ENCODE measurements at places on chromosomes 12 and 14.

DNA sequence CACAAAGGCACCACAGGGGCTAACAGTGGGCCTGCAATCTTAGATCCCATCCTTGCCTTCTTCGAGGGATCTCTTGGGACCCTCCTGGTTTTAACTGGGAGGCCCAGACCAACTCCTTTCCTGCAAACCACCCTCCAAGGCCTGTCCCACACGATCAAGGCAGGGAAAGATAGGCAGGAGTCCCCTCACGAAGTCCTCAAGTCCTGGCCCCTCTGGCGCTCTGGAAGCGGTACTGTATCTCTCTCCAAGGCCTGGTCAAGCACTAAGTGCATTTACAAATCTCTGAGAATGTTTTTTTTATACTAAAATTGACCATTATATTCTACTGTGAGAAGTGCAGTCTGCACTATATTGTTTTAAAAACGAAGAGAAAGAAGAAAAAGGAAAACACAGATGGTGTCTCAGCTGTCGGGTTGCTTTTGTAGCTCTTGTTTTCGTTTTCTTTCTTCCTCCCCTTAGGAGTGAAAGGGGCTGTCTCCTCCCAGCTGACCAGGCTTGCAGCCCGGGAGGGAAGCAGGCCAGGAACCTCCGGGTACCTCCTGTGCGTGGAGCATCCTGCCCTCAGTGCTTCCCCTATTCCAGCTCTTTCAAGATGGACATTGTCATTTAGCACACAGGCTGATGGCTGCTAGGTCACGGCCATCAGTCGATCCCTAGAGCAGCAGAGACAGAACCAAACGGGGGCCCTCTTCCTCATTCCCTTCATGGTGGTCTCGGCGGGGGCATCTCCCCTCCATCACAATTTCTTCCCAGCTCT, 56.7 kb downstream of the FAM222A start:
- no peak for DNase-seq

DNA sequence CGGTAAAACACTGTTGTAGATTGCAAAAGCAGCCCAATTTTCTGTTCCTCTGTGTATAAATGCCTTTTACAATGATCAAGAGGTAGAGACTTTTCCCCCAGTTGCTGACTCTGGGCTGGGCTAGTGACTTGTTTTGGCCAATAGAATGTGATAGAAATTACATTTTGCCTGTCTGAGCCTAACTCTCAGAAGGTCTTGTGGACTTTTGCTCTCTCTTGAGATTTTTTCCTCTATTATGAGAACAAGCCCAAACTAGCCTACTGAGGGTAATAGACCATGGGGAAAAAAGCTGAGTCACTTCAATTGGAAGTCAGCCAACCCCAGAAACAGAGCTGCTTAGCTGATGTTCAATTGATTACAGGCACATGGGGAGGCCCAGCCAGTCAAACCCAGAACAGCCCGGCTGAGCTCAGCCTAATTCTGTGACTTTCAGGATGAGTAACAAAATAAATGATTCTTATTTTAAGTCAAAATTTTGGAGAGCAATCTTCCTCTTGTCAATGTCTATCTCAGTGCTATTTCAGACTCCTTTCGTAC, 61.4 kb downstream of the MYF5 start:
- DNase-seq: peak; percentile 4

GRCh38 chr12:124915239-124916236, 1.1 kb upstream of the UBC start:
- no peak for DNase-seq

GRCh38 chr12:31203261-31203660, 122.7 kb downstream of the SINHCAF start:
- DNase-seq: no peak

DNA sequence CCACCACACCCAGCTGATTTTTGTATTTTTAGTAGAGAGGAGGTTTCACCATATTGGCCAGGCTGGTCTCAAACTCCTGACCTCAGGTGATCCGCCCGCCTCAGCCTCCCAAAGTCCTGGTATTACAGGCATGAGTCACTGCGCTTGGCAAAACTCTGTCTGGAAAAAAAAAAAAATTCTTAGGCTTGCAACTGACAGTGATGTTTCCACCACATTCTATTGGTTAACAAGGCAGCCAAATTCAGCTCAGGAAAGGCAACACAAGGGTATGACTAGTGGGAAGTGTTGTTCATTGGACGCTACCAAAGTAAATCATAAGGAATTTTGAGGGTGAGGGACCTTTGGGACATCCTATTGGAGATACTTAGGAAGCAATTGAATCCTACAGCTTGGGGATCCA, 2.9 kb upstream of the SBNO1 start:
- no peak for DNase-seq

- DNase-seq: no peak
These were observed 142.8 kb upstream of the FKBP4 start for GRCh38 chr12:2652011-2652400.

GRCh38 chr12:60112763-60113162, 516.9 kb downstream of the SLC16A7 start:
- DNase-seq: no peak

DNA sequence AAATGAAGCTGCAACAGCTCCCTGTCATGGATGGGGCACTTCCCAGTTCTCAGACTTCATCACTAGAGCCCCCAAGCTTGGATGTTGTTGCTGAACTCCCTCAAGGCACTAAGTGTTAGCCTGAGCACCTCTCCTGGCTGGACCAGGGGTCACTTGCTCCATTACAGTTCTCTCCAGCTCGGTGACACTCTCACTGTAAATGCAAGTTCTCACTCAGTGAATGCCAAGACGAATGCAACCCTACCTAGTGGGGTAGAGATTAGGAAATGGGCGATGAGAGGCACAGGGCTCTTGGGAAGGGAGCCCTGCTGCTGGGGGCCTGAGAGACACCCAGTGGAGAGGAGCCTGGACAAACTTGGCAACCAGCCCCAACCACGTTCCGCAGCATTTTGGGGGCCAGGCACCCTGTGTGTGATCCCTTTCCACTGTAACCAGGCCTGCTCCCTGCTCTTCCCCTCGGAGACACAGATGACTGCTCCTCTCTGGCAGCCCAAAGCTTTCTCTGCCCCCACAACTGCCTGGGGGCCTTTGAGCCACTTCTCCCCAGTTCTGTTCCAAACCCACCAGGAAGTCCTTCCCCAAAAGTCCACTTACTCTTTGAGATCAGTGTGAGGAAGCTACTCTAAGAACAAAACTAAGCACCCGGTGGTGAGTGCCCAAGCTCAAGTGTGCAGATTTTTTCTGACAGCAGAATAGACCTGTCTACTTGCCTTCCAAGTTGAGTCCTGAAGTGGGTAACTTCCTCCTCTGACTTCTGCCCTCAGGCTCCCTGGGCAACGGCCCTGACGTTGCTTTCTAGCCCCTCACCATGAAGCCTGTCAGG, 8.0 kb upstream of the SELPLG start:
- DNase-seq: no peak

- no peak for DNase-seq
These were observed 443.4 kb downstream of the BCAT1 start for GRCh38 chr12:24505366-24506015.

DNA sequence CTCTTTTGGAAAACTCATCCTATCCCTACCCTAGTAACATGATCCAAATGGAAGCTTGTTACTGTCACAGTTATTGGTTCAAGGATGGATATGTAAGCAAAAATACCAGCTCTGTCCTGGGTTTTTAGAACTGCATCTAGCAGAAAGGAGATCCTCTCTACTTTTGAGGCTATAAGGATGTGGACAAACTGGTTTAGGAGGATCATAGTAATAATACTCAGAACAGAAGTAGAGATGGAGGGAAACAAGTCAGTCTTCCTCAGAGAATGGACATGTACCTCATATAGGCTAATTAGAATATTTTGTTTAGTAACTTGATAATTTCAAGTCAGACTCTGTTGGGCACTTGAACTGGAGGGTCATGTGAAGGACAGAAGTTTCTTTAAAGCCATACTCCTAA, 26.6 kb downstream of the FUT8 start:
- no peak for DNase-seq

Measured in activated CD4-positive, alpha-beta T cell treated with anti-CD3 and anti-CD28 coated beads, Interleukin-2, amount 50 U/mL, for 24 hours (primary cell).